ENCODE measurements at places on chromosomes 3 and 15. TPM values are rescaled to one million over a fixed set of nuclear protein-coding genes. Genes with fewer than 3 reads are reported as not detected.

NPAP1 gene
- polyA plus RNA-seq: not detected

CHST13 gene
- polyA plus RNA-seq: 0.39 TPM

DNA sequence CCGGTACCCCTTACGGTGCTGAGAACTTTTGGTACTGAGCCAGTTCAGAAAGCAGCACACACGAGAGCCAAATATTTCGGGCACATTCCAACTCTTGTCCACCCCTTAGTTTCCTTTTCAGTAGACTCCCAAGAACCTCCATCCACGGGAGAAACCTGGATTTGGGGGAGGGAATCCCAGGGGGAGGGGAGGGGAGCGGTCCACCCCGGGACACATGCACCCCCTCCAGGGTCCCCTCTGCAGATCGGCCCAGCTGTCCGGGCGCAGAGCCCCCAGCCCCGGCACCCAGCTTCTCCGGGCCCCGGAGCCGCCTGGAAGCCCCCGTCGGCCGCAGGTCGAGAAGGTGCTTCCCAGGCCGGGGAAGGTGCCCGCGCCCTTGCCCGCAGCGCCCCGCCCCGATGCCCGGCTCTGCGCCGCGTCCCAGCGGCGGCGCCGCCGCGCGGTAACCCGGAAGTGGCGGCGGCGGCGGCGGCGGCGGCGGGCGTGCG is 455 bp upstream of the ABHD17C start:
- DNase-seq: no peak

- DNase-seq: no peak
Measured at GRCh38 chr15:40285151-40285550, 2.3 kb upstream of the ANKRD63 start.

DNA sequence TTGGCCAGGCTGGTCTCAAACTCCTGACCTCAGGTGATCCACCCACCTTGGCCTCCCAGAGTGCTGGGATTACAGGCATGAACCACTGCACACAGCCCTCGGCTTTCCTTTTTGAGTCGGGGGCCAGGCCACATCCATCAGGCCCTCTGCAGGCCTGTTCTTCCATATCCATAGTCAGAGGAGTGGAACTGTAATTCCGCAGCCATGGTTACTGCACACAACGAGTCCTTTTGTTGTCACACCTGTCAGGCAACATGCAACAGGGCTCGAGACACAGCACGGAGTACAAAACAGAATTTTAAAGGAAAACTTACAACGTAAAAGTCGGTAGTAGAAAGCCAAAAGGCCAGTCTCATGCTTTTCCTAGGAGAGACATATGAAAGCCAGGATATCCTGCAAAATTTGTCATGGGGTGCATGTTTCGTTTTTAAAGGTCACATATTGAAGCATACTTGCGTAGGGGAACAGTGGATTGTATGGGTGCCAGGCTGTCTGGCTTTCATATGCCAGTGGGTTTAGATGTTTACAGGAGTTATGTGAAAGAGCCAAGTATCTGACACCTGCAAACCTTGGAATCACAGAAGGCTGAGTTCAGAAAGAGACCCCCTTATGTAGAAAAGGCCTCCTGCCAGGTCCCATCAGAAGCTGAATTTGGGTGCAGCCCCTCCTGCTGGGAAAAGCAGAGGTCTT is 63.2 kb upstream of the LPP start:
- no peak for DNase-seq

DNA sequence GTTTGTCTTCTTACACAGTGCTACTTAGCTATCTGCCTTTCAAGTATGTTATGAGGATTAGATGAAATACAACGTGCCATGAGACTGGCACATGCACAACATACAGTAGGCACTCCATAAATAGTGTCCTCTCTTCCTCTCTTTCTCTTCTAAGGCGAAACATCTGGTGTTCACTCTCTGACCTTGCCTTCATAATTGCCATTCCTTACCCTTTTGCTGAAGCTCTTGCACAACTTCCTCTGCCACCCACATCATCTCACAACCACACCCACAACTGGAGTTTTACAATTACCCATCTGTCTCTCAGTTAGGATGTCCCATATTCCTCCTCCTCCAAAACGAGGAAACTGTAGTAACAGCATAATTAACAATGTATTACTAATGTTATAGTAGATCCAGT is 26.4 kb upstream of the ACP3 start:
- DNase-seq: no peak

TOP2B gene
- 122 TPM for polyA plus RNA-seq

FEZF2 gene
- 18.4 TPM for polyA plus RNA-seq

- DNase-seq: no peak
Measured at GRCh38 chr15:100853676-100854440, 25.8 kb upstream of the ALDH1A3 start.

DNA sequence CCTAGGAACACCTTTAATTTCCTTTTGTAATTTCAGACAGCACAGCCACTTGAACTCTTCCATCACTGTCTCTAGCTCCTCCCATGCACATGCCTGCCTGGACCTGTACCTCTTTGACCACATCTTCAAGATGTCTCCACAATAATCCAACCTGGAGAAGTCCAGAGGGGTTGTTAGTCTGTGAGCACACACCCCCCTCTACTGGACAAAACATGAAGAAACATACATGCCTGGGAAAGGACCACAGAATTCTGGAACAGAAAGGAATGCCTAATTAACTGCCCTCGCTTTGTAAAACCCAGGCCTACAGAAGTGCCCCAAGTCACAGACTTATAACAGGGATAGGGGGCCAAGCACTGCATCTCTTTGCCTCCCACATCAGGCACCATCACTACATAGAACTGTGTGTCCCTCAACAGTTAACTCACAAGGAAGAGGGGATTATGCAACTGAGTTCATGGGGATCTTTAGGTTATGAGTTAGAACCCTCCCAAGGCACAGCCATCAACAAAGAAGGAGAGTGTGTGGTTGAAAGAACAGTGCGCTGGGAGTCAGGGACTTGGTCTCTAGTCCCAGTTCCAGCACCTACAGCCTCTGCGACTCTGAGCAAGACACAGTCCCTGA is 61.7 kb downstream of the FMN1 start:
- DNase-seq: peak; percentile 22

SQOR gene
- polyA plus RNA-seq: 33.5 TPM

DNA sequence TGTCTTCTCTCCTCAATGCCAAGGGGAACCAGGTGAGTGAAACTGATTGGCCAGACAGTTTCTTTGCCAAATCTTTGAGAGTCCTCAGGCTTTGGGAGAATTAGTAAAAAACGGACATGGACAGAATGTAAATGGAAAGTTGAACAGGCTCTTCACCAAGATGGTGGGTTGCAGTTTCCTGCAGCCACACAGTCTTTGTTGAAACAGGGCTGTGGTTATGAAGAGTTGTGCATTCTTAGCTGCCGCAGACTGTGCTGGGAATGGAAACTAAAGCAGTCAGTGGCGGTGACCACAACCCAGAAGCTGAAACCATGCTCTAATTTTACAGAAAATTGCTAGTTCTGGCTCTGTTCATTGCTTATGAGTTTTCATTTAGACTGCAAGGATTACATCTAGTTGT is 42.1 kb upstream of the TASOR start:
- peak; percentile 12 for DNase-seq

DNA sequence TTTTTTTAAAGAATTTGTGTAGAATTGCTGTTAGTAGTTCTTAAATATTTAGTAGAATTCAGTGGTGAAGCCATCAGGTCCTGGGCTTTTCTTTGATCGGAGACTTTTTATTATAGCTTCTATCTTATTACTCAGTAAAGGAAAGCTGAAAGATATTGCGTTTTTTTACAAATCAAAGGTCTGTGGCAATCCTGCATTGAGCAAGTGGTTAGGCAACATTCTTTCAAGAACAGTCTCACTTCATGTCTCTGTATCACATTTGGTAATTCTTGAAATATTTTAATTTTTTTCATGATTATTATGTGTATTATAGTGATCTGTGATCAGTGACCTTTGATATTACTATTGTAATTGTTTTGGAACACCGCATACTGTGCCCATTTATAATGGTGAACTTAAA is 140.8 kb downstream of the UNC13C start:
- DNase-seq: no peak
